ENCODE measurements at places on chromosomes 12 and 14. TPM values are rescaled to one million over a fixed set of nuclear protein-coding genes. Genes with fewer than 3 reads are reported as not detected.
A peak's percentile ranks its signal among the peaks of the same experiment; 100 is the strongest.

GRCh38 chr12:128637642-128638606 lies 185.8 kb downstream of the SLC15A4 start:
- DNase-seq, result no peak

GRCh38 chr12:4169531-4169930 lies 104.0 kb upstream of the CCND2 start:
- DNase-seq, result peak; percentile 6

DNA sequence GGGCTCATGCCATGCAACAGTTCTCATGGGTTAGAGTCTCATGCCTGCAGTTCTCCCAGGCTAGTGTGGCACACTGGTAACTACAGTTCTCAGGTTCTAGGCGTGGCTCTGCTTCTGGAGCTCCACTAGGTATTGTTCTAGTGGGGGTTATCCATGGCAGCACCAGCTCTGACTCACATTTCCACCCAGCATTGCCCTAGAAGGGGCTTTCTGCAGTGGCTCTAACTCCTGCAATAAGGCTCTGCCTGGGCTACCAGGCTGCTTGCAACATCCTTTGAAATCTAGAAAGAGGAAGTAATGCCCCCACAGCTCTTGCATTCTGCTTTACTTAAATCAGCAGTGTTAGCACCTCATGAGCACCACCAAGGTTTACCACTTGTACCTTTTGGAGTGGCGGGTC lies 220.3 kb upstream of the ARID2 start:
- no peak for DNase-seq

- DNase-seq, result peak; percentile 41
Observed at GRCh38 chr14:54627540-54628363, 60.8 kb downstream of the SAMD4A start.

DNA sequence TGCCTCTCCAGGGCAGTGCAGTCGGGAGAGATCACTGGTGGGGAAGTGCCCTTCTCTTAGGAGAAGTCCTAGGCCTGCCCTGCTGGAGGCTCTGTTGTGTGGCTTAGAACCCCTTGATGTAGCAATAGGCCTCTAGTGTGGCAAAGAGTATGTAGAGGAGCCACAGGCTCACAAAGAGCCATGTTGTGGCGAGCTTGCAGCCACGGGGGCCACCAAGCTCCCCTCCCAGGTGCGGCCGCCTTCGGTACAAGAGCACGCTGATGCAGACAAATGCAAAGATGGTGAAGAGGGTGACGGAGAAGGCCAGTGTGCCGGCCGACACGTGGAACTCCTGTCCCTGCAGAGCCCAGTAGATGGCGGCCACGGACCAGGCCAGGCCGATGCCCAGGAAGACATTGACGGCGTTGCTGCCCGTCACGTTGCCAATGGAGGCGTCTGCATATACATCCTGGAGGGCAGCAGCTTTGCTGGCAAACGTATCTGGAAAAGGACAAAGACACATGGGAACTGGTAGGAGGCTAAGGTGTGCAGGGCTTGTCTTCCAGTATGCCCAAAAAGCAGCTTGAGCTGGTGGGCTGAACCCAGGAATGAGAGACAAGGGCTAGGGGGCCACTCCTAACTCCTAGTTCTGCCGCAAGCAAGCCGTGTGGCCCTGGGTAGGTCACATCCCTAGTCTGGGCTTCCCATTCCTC lies 142.8 kb downstream of the SLC8A3 start:
- peak; percentile 57 for DNase-seq

DNA sequence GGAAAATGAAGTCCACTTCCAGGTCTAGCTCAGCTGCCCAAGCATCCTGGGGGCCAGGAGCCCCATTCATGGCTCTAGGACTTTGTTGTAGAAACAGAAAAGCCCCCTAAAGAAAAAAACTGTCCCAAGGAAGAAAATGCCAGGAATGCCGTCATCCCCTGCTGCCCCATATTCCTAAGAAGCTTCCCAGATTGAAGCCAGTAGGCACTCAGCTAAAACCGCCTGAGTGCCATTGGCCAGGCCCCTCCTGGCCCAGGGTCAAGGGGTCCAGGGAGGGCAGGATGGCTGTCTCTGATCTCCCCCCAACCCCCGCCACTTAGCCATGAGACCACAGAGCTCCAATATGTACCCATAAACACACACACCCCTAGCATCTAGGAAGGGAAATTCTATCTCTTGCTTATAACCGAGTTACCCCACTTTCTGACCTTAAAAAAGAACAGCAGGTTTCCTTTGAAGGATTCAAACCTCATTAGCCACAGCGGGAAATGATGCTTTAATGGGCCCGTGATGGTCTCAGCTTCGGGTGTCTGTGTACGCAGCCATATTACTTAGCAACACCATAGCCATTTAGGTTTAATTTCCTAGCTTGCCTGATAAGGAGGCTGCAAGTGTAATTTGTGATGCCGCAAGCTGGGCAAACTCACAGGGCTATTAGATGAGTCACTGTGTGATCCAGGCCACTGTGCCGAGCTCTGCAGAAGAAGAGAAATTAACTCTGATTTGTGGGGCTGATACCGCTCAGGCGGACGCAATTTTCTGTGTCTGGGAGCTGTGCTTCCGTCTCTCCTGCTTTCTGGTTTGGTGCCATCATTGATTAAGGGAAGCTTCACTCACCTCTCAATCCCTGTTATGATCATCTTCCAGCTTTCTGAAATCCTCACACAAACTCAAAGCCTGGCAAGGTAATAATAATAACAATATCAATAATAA lies 84.2 kb downstream of the GCH1 start:
- peak; percentile 94 for DNase-seq

GRCh38 chr14:76531821-76532318 lies 155.9 kb downstream of the ESRRB start:
- no peak for DNase-seq

DNA sequence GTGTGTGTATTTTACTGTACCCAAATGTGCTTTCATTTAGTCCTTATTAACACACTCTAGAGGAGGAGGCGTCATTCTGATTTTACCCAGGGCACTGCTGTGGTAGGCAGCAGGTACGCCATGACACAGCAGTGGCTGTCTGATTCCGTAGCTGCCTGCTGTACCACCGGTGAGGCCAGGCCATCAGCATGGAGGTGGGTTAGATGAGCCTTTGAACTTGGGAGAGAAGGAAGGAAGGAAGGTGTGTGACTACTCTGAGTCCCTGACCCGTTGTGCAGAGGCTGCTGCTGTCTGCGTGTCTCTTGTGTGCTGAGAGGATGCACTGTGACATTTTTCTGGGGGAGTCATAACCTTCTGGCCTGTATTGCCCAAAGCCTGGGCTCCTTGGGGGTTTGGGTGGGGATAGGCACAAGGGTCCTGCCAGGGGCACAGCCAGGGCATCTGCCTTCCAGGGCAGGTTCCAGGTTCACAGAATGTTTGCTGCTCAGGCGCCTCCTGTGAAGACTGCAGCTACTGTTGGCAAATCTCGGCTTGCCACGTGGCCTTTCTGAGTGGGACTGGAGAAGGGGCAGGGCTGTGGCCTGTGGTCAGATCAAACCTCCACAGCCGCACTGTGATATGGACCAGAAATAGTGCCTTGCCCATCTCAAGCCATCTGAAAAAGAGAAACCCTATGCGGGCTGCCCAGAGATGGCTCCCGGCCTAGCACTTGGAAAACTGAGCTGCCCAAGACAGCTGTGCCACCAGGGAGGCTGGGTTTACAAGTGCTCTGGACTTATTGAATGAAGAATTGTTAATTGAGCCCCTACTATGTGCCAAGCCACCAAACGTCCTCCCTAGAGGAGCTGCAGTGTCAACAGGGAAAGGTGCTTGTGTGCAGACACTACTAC lies 47.1 kb downstream of the MLXIP start:
- DNase-seq, result no peak

DNA sequence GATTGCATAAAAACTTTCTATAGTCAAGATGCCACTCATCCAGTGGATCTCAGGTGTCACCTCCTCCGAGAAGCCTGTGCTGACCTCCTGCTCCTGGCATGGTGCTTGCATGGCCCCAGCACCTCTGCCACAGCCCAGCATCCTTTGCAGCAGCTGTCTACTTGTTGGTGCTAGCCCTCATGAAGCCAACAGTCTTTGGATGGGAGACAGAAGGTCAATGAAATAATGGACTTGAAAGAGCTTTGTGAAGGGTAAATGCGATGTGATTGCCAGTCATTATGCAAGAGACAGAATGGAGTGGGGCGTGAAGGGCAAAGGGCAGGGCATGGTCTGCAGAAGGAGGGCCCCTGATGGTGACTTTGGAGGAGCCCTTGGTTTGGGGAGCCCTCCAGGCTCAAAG lies 63.0 kb upstream of the CLMN start:
- no peak for DNase-seq

DNA sequence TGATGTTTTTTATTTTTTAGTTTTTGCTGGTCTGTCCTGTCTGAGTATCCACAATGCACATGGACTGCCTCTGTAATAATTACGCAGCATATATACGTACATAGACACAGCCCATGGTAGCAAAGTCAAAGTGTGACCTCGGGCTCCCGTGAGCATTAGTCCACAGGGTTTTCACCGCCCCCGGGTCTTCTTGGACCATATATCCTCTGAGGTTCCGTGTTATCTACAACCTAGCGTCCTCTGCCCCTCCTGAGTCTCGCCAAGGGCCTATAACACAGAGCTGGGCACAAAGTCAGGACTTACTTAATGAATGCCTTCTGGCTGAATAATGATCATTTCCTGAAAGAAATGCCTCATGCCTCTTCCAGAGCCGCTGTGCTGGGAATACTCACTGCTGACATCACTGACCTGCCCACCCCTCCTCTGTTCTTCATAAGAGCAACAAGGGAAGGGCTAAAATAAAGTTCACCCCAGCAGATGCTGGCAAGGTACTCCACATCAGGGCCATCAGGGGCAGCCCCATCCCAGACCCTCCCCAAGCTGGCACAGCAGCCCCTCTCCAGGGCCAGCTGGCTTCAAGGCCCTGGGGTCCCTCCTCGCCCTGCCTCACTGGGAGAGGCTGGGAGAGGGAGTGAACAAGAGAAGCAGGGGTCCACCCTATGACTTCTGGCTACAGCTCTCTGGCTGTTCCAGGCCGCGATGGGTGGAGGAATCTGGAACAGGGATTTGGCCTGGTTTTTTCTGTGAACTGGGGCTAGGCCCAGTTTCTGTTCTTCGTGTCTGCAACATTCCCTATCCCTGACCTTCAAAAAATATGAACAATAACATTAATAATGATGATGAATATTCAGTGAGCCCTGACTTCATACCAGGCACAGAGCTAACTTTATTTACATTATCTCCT lies 7.9 kb downstream of the HDAC7 start:
- peak; percentile 55 for DNase-seq

DNA sequence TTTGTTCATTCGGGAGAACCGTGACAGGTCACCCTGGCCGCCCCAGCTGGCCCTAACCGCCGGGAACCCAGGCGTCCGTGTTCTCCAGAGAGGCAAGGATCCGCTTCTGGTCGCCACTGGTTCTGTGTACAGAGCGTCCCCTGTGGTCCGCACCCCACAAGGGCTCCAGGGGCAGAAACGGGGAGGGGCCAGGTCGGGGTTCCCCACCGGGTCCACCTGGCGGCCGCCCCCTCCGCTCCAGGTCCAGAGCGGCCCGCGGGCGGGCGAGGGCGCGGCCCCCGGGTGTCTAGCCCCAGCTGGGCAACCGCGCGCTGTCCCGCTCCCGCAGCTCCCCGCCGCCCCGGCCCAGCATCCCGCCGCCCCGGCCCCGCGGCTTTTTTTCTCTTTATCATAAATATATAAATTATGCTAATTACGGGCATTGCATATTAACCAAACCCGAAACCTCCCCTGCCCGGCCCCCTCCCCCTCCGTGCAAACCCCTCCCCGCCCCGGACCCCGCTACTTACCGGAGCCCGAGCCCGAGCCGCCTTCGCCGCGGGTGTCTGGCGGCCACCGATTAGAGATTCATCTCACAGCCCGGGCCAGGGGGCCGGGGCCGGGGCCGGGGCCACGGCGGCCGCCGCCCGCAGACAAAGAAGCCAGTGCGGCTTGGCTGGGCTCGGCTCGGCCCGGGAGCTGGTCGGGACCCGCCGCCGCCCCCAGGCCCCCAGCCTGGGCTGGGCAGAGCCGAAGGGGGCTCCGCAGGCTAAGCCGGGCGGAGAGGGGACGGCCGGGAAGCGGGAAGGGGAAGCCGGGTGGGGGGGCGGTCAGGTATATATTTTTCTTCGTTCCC lies 512 bp downstream of the POU6F1 start:
- peak; percentile 28 for DNase-seq

The MGST1 gene
- total RNA-seq, result 59.1 TPM

The PRH2 gene
- not detected for total RNA-seq

The TEX52 gene
- not detected for total RNA-seq

The TMEM52B gene
- total RNA-seq, result 0.37 TPM

Measured in M059J (cell line).